ENCODE measurements at places on chromosomes 4 and X. TPM values are rescaled to one million over a fixed set of nuclear protein-coding genes. Genes with fewer than 3 reads are reported as not detected.

DNA sequence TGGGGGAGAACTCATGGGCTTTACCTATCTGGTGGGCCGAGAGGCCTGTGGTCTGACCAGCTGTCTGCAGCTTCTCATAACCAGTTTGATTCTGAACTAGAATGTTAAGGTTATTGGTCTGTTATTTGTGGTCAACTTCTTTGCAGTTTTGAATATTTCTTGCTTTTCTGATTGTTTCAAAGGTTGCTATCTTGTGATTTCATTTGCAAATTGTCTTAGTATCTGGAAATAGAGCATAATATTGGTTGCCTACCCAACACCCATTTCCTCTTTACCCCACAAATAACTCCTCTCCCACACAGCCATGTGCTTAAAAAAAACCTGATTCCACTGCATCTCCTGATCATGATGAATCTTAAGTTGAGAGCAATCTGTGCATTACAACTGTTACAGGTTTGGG, 39.1 kb upstream of the BMP2K start:
- H3K36me3 ChIP-seq = no peaks in the 10 kb centered on the region
- no peak overlapping the region for H3K27ac ChIP-seq
- H3K27me3 ChIP-seq = no peaks in the 10 kb centered on the region
- H3K4me1 ChIP-seq = peaks cover 2% of the 10 kb centered on the region
- DNase-seq = no peak
- no peak overlapping the region for H3K4me3 ChIP-seq

- H3K27me3 ChIP-seq = no peaks in the 10 kb centered on the region
- H3K4me1 ChIP-seq = no peaks in the 10 kb centered on the region
- H3K27ac ChIP-seq = no peak overlapping the region
- no peak for DNase-seq
Observed at GRCh38 chr4:14415146-14415545, 587.1 kb upstream of the CPEB2 start.

Gene KLF8
- 3.4 TPM for total RNA-seq

Gene TSPAN6
- not detected for total RNA-seq

Gene SLC38A5
- 93.9 TPM for total RNA-seq

Measured in activated CD8-positive, alpha-beta memory T cell treated with anti-CD3 and anti-CD28 coated beads, Interleukin-2, amount 10 ng/mL, durations not matched to agents 7 days and 5 days (primary cell).